ENCODE measurements at places on chromosomes 2 and 18.

DNA sequence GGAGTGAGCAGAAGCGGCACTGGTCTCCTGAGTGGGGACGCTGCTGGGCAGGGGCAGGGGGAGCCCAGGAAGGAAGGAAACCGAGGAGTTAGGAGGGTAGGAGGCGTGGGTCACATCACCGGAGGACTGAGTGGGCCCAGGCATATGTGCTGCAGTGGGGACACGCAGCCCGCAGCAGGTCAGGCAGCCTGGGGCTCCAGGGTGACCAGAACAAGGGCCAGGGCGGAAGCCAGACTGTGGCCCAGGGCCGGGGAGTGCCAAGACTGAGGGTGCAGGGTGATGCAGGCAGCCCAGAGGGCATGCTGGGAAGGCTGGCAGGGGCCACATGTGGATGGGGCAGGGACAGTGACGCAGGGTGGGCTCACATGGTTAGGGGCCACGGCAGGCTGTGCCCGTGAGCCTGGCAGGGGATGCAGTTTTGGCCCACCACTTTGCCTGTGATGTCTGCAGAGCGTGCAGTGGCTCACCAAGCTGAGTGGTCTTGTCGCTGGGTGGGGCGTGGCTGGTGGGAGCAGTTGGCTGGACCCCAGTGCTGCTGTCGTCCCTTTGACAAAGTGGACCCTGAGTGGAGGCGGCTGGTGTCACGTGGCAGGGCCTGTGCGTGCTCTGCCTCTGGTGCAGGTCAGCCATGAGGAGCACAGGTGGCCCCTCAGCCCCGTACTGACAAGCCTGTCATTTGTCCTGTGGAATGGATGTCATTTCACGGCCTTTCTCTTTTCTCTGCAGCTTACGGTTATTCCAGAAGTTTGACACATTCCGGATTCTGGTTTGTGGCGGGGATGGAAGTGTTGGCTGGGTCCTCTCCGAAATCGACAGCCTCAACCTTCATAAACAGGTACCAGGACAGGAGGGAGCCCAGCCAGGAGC lies 87.1 kb downstream of the DGKD start:
- DNase-seq: no peak

DNA sequence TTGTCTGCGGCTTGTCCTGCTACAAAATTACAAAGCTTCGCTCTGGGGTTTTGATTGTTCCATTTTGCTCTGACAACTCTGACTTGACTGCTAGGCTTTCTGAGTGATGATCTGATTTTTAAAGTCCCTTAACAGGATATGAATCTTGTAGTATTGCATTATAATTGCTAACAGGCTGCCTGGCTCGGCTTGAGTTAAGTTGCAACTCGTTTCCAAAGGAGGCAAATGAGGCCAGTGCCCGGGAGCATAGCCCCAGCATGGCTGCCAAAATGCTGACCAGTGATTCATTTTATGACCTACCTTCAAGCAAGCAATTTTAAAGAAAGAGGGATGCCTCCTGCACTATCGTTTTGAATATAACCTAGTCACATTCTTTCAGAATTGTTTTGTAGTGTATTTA lies 135.4 kb downstream of the COL6A3 start:
- no peak for DNase-seq

- DNase-seq: no peak
Observed at GRCh38 chr2:98944775-98945174, 8.8 kb upstream of the CRACDL start.

DNA sequence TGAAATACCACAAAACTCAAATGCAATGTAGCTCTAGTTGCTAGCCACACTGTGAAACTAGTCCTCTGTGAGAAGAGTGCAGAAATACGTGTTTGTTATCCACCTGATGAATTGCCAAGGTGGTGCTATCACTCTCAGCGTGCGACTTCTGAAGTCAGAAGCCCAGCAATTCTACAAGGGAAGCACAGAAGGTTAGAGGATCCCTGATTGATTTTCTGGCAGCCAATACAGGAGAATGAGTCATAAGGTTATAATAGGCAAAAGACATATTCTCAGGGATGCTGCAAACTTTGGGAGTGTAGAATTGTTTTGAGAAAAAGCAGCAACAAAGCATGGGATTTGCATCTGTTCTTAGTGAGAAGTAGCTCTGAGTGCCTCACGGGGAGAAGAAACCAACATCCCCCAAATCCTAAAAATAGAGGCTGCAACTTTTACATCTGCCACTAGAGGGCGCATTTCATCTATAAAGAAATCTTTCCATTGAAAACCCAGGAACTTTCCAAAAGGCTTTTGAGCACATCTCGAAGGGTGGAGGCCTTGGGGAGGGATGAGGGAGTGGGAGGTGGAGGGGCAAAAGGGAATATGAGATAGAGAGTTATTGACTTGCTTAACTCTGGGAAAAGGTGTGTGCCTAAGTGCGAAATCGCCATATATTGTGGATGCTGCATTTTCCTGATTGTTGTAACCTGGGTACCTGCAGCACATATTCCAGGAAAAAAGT lies 78.0 kb downstream of the TMEM182 start:
- DNase-seq: peak; percentile 25

DNA sequence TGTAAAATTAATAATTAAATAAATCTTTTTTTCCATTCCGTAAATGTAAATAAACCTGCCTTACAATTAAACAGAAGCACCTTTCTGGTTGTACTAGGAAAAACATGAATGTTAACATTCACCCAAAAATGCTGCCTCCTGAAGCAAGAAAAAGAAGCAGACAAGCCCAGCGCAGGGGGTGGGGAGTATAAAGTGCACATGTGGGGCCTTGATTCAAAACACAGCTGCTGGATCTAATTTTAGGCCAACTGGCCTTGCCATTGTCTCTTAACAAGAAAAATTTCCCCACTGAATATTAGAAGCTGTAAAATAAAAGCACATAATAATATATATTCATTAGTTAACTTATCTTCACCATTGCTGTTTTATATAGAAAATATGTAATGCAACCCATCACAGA lies 28.3 kb downstream of the TCF4 start:
- no peak for DNase-seq

DNA sequence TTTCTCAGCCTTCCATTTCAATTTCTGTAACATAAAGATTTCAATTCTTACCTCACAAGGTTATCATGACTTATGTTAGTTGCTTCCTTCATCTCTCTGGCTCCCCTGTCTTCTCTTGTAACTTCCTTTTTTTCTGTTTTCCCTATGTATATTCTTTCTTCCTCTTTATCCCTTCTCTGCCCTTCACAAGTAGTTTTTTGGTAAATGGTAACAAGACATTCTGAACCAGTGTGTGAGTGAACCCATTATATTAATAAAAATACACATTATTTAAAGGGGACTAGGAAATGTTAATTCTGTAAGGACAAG lies 8.4 kb downstream of the ACSL3 start:
- DNase-seq: no peak

DNA sequence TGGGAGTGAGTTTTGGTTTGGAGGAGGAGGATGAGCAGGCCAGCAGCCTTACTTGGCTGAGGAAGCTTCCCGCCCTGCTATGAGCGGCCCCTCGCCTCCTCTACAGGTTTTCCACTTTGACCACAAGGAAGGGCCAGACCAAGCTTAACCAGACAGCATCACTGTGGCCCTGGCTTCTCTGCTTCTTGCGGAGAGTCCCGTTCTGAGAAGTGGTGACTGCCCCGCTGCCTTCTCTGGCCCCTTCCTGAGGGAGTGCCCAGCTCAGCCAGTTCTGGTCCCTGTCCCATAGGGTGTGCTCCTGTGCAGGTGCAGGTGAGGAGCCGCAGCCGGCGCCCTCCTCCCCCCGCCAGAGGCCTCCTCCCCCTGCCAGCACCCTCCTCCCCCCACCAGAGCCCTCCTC lies 101.0 kb downstream of the FAM210A start:
- no peak for DNase-seq

DNA sequence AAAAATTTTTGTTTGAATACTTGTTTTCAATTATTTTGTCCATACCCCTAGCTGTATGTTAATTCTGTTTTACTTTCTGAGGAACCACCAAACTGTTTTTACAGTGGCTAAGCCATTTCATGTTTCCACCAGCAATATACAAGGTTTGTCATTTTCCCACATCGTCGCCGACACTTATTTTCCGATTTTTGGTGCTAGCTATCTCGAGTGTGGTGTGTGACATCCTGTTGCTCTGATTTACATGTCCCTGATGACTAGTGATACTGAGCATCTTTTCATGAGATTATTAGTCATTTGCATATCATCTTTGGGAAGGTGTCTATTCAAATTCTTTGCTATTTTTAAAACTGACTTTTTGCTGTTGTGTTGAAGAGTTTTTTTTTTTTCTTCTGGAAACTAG lies 7.2 kb upstream of the GPC1 start:
- DNase-seq: no peak

- peak; percentile 35 for DNase-seq
Observed at GRCh38 chr2:50143822-50144575, 887.9 kb downstream of the NRXN1 start.

DNA sequence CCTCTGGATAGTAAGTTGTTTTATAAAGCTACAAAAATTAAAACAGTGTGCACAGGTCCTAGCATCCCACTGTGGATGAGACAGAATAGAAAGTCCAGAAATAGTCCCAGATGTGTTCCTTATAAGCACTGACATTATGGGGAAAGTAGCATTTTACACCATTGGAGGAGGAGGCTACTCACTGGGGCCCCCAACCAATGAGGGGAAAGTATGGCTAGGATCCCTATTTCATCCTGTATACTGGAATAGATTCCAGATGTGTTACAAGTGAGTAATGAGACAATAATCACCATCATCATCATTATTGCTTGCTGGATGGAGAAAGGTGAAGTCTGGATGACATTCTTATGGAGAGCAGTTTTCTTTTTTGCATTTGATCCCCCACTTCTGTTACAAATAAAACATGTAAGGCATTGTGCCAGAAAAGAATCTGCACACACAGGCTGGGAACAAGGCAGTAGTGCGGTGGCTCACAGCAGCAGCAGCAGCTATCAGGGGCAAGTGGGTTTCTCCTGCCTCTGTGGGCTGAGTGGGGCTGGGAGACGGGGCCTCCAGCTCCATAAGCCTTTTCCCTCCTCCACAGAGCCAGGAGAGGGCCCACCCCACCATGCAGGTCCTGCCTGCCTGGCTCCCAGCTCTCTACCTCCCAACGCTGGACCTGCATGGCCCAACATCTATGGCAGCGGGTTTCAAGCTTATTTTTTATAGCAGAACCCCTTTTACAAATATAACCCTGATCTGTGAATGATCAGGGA lies 5.0 kb downstream of the ARID5A start:
- DNase-seq: no peak

Data from Panc1 (cell line).